Stimulated activated CD8-positive, alpha-beta memory T cell treated with anti-CD3 and anti-CD28 coated beads, Interleukin-7, amount 100 ng/mL, for 4 hours (primary cell): ENCODE measurements at places on chromosomes 16 and 17.
A peak's percentile ranks its signal among the peaks of the same experiment; 100 is the strongest.

DNA sequence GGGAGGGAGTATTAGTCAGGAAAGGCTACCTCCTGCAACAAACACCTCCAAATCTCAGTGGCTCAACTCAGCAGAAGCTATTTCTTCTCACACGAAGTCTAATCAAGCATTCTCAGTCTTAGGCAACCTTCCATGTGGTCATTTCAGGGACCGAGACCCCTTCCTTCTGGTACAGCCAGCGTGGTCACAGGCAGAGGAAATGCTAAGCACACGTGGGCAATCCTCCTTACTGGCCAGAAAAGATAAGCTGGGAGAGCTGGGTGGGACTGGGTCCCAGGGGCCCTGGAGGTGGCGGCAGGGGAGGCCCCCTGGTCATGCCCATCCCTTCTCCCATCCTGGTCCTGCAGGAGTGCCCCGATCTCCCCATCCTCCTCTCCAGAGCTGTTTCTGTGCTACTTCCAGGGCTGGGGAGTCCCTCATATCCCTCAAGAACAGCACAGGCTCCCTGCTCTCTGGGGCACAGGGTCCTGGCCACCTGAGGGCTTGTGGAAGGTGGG lies 5.7 kb upstream of the CX3CL1 start:
- no peak for DNase-seq

- no peak for DNase-seq
Measured at GRCh38 chr16:68826652-68827051, 16.7 kb upstream of the TANGO6 start.

- no peak for DNase-seq
Measured at GRCh38 chr16:74751658-74752057, 23.0 kb downstream of the FA2H start.

DNA sequence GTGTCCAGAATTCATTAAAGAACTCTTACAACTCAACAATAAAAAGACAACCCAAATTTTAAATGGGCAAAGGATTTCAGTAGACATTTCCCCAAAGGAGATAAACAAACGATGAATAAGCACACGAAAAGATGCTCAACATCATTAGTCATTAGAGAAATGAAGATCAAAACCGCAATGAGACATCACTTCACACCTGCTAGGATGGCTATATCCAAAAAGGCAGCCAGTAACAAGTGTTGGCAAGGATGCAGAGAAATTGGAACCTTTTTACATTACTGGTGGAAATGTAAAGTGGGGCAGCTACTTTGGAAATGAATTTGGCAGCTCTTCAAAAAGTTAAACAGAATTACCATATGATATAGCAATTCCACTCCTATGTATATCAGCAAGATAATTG lies 42.0 kb downstream of the PITPNM3 start:
- DNase-seq, result no peak

- no peak for DNase-seq
Measured at GRCh38 chr17:1539811-1540210, 22.8 kb downstream of the PITPNA start.

DNA sequence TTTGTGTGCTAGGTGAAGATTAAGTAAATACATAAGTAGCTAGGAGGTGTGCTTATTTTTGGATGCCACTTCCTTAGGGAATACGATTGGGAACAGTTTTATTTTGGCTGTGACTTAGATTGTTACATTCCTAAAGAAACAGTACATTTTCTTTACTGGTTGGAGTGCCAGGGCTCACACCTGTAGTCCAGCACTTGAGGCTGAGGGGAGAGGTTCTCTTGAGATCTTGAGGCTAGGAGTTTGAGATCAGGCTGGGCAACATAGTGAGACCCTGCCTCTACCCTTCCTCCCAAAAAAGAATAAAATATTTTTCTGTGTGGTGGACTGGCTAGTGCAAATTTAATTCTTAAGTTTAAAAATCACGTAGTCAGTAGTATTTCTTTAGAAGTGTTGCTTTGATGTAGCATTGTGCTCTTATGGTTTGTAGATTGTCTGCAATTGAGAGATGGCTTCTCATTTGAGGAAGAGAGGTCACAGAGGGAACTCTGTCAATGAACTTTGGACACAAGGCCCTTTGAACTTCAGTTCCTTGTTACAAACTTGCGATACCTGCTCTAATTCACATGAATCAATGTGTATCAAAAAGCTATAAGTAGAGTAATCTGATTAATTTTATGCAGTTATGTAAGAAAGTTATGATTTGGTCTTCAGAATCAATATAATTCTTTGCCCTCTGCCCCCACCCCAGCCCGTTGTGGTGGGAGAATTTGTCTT lies 7.1 kb downstream of the HAPSTR1 start:
- DNase-seq, result no peak

- no peak for DNase-seq
Measured at GRCh38 chr16:14476183-14476582, 153.9 kb downstream of the PARN start.

GRCh38 chr17:79042421-79043190 lies 18.6 kb downstream of the C1QTNF1 start:
- DNase-seq, result peak; percentile 41

DNA sequence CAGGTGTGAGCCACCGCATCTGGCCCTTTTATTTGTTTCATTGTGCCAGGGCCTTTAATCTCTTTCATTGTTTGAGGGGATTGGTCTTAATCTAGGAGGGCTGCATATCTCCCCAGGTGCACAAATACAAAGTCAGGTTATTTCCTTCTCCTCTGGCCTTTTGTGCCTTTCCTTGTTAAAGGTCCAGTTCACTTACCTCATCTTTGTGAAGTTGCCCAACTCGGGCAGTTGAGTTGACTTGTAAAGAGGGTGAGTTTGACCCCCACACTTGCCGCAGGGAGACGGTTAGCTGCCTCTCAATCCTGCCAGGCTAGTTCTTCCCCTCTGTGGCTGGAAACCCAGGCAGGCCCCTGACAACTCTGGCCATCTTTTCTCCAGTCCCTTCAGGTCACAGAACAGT lies 33.4 kb downstream of the TMEM92 start:
- DNase-seq, result no peak

DNA sequence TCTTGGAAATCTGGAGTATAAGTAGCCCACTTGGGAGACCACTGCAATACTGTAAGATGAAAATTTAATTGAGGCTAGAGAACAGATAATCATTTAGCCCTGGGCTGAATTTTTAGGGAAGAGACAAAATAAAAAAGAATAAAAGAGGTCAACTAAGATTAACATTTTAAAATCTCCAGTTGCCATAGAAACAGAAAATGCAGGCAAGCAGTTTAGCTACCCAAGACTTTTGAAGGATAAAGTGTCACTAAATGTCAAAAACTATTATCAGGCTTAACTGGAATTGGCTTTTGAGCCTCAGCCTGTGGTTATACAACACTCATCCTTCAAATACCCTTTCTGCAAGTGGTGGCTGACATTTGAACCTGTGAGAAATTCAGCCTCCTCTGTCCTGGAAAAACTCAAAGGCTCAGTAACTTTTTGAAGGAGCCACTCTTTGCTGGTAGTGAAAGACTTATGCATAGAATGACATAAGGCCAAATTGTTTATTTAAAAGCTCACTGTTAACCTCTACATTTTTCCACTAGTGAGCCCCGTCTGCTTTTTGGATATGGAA lies 220.7 kb upstream of the KCNJ16 start:
- no peak for DNase-seq

DNA sequence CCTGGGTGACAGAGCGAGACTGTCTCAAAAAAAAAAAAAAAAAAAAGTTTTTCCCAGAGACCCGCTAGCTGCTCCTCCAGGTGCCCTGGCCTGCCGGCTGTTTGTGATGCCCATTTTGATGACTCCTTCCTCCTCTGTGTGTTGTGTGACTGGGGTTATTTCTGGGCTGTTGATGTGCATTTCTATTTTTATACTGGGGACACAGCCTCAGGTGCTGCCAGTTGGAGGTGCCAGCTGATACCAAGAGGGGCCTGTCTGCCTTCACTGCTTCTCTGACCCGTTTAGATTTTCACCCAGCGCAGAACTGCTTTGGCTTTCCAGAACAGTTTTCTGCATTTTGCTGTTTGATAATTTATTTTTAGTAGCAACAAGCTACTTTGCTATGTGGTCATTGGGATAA lies 6.7 kb downstream of the PLA2G15 start:
- DNase-seq, result no peak

DNA sequence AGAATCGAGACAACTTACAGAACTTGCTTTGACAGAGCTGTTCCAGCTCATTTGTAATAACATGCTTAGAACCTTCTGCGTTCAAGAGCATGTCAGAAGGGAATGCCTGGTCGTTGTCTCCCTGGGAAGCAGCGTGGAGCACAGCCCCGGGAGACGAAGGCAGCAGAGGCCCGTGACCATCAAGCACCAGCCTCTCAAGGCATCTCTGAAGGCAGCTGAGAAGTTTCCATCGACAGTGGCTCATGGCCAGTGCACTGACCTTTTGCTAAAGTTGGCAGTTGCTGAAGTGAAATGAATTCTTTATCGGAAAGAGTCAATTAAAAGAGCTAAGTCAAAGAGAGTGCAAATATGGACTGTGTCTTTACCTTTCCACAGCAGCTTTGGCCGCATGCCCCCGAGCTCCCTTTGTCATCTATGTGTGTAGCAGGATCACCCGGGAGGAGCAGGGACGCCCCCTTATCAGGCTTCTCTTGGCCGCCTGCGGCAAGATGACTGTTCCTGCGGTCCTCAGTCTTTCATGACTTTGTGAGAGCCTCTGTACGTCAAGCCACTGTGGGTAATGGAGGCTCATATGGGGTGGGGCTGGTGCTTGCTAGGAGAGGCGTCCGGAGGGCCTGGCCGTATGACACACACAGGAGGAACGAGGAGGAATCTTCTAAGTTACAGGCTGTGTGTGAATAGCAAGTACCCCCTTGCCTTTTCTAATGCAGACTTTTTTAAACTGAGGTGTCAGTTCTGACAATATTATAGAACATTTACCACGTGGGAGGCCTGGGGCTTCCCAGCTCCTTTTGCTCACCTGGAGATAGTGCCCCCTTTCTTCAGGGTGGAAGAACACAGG lies 54.2 kb downstream of the LDHD start:
- no peak for DNase-seq

- no peak for DNase-seq
Measured at GRCh38 chr17:81840826-81841778, 6.3 kb upstream of the PPP1R27 start.
